Effector CD8-positive, alpha-beta T cell (primary cell): ENCODE measurements at places on chromosomes 3 and 15.
A peak's percentile ranks its signal among the peaks of the same experiment; 100 is the strongest.

GRCh38 chr3:159941038-159942000 is 47.3 kb upstream of the IL12A start:
- DNase-seq = no peak

GRCh38 chr3:31377045-31377642 is 155.6 kb upstream of the STT3B start:
- DNase-seq = no peak

GRCh38 chr3:171878461-171879225 is 35.5 kb downstream of the TMEM212 start:
- no peak for DNase-seq

- DNase-seq = no peak
Measured at GRCh38 chr15:48674876-48675275, 29.4 kb upstream of the FBN1 start.

DNA sequence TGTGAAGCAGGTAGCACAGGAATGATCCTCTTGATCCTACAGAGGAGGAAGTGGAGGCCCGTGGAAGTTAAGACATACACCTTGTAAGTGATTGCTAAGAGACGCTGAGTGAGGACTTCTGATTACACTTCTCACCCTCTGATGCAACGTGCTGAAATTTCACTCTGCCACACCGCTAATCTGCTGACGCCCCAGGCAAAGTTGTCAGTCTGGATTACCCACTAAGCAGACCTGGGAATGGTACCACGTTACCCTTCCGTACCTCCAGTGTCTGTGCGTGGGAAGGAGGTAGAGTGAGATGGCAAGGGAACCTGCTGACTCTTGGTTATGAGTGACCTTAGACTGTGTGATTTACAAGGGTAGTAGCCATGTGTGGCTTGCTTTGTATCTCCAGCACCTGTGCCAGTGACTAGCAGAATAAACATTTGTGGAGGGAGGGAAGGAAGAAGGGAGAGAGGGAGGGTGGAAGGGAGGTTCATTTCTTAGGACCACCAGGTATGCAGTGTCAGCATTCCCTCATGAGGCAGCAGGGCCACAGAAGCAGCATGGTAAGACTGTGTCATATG is 115.0 kb downstream of the ALDH1A2 start:
- no peak for DNase-seq

- DNase-seq = no peak
Measured at GRCh38 chr3:38471260-38471857, 17.7 kb downstream of the ACVR2B start.

- no peak for DNase-seq
Measured at GRCh38 chr3:62732183-62732904, 142.9 kb downstream of the CADPS start.

DNA sequence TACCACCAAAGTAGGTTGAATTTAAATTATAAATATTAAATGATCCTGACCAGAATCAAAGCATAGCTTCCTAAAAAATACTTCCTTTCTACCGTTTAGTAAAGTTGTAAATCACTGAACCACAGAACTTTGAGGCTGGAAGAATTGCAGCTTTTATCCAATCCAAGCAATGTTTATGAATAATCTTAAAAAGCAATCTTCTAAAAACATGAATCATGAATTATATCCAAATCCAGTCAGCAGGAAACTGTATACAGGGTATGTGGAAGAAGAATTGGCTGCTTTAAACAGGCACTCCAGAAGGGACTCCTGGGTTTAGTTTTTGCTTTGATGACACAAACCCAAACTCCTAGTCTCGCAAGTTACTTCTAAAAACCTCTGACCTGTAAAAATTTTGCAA is 30.2 kb downstream of the HEG1 start:
- no peak for DNase-seq

DNA sequence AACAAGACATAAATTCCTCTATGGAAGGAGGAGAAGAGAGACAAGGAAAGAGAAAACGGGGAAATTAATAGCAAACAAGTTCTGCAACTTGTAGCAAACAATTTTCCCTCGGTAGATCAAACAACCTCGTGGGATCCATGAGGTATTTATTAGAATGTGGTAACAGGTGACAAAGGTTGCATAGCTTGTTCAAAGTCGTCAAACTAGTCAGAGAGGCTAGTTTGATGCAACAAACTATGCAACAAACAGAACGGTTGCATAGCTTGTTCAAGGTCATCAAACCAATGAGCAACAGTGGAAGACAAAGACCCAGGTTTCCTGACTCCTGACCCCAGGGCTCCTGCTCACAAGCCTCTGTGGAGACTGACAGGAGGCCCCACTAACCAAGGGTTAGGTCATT is 20.7 kb downstream of the MB21D2 start:
- DNase-seq = no peak

GRCh38 chr3:143637133-143637532 is 211.1 kb downstream of the SLC9A9 start:
- no peak for DNase-seq

- no peak for DNase-seq
Measured at GRCh38 chr3:16514021-16514700, 662 bp upstream of the RFTN1 start.

- DNase-seq = no peak
Measured at GRCh38 chr3:67640023-67640660, 14.3 kb downstream of the SUCLG2 start.

DNA sequence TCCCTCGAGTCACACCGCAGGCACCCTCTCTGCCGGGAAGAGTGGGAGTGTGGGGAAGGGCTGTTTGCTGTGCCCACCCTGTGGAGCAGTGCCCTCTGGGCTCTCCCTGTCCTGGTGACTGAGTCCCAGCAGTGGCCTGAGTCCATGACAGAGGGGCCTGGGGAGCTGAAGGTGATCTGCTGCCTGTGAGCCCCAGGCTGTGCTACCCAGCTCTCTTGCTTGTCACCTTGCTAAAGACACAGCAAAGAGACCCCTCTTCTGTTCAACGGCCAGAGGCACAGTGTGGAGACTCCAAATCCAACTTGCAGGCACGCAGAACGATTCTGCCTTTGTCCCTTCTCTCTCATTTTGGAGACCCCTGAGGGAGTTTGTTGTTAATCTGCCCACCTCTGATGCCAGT is 232.6 kb downstream of the OPA1 start:
- no peak for DNase-seq

- DNase-seq = no peak
Measured at GRCh38 chr15:51318382-51319150, 19.8 kb downstream of the CYP19A1 start.

DNA sequence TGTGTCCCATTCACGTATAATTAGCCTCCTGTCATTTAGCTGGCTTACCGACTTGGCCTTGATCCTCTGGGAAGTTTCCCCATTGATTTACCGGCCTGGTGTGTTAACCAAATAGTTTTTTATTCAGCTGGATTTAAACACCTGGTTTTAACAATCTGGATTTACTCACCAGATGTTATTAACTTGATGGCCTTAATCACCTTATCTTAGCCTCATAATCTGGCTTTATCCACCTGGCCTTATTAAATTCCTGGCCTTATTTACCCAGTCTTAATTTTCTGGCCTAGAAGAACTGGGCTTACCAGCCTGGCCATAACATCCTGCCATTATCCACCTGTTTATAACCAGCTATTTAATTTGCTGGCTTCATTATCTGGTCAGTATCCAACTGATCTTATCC is 89.9 kb downstream of the IL12A start:
- DNase-seq = no peak

DNA sequence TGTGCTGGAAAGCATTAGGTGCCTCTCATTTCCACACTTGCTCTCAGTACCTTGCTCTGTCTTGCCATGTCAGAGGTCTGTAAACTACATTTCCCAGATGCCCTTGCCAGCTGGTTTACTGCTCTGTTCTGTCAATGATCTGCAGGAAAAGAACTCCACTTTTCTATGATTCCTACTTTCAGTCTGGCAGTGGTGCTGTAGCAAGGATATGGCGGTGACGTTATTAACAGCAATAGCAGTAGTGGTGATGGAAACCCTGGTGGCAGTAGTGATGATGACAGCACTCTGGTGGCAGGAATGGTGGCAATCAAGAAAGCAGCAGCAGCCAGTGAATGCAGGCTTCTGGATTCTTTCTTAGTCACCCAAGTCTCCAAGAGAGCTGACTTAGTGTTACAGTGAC is 665.2 kb downstream of the DIPK2A start:
- DNase-seq = no peak

DNA sequence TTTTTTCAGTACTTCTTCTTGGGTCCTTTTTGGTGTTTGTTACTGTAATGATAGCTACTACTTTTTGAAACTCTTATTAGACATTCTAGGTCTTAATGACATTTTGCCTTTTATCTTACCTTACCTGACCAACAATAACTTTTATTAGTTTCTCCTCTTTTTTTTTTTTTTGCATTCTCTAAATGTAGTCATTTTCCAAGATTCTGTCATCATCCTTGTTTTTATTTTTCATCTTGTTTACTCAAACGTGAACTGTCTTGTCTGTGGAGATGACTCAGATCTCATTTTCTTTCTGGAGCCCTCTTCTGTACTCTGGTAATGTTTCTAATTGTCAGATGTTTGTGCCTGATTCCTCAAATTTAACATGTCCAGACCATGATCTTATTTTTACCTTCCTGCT is 2.9 kb downstream of the ABHD5 start:
- DNase-seq = no peak

DNA sequence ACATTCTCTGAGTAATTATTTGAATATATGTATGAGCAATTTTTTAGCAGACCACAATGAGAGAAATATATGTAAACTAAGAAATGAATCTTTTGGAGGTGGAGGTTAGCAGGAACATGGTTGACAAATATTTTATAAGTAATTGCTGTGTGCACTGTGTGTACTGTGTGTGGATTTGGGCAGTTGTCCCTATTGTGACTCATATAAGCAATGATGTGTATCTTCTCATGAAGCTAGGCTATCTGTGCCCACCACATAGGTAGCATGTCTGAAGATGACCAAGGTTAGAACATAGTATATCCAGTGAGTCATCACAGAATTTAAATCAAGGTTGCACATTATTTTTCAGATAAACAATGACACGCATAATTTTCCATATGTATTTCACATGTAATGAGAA is 713.9 kb upstream of the GBE1 start:
- DNase-seq = no peak

- peak; percentile 17 for DNase-seq
Measured at GRCh38 chr15:90143166-90143655, 40.9 kb upstream of the IDH2 start.

GRCh38 chr15:28114721-28115622 is 15.9 kb upstream of the OCA2 start:
- DNase-seq = no peak

DNA sequence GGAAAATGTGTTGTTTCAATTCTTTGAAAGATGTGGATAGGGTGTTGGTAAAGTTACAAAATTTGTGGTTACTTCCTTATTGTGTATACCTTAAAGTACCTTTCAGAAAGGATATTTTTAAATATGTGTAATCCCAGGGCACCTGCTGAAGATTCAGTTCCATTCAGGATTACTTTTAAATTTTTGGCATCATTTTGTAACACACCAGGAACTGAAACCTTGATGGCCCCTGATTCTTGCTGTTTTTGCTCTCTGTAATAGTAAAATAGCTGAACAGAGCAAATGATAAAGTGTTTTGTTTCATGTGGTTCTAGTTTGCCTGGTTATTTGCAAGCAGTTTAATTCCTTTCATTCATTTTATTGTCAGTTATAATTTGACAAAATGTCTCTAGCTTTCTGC is 160.9 kb downstream of the KLHL25 start:
- no peak for DNase-seq

DNA sequence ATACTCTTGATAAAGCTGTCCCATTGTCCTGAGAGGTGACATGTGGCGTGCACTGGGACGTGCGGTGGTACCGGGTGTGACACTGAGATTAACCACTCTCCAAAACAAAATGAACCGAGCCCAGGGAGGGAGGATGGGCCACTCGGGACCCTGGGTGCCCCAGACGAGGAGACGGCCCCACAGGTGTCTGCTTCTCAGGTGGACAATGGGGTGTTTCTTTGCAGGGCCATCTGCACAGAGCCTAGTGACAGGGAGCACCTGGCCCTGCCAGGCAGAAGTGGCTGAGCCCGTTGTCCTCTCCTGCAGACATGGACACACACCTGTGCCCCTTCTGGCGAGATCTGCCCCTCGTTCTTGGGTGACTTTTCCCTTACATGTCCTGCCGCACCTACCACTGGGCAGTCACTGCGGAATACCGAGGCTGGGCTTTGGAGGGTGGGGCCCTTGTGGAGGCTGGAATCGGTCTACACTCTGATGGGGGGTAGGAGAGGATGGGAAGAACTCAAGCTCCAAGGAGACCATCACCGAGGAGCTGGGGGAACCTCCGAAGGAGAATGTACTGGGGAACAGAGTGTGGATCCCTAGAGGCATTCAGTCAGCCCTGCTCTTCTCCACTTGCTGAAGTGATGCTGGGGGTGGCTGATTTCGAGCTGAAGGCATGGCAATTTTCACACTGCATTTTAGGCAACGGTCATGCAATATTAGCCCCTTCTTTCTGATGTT is 153.5 kb downstream of the ATP10A start:
- DNase-seq = no peak

- no peak for DNase-seq
Measured at GRCh38 chr3:186099178-186099577, 9.7 kb downstream of the ETV5 start.

DNA sequence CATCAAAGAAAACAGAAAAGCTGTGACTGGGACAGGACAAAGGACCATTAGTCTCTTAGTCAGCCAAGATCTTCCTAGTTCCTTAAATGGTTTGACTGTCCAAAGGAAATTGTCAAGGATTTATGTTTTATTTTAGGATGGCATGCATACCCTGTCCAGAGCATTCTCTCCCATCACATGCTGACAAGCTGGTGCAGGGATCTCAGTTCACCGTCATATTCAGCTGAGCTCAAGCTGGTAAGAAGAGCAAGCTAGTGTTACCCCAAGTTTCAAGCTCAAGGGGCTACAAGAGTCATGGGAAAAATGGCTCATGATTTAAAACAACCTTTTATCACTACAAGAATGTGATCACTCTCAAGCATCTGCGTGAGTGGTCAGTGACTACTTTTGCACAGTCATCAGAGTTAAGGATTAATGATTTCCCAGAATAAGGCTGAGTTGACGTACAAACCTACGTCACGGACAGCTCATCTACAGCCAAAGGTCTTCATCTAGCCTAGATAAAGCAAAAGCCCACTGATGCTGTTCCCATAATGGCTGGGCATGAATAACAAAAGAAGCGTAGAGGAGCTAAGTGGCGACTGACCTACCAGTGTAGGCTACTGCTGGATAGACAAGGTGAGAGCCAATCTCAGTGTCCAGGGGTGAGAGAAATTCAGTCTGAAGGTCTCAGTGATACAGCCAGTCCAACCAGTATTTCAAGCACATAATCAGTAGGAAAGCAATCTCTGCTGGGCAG is 157.5 kb downstream of the GABRB3 start:
- no peak for DNase-seq

DNA sequence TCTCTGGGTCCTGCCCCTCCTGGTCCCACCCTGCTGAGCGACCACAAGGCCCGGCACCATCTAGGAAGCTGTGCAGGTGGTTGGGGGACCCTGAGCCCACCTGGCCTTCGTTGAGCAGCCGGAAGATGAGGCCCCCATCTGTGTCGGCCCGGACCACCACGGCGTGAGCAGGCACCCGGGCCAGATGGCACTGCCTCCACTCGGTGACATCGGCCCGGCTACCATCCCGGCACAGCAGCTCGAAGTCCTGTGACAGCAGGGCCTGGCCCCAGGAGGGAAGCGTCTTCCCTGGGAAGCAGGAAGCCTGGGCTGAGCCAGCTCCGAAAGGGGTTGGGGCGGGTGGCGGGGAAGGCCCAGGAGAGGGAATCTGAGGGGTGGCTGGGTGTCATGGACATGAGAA is 12.6 kb downstream of the MELTF start:
- no peak for DNase-seq

- no peak for DNase-seq
Measured at GRCh38 chr3:120052225-120052624, 42.0 kb downstream of the GSK3B start.
